T-cell (primary cell): ENCODE measurements at places on chromosomes 5 and 9. TPM values are rescaled to one million over a fixed set of nuclear protein-coding genes. Genes with fewer than 3 reads are reported as not detected.
A peak's percentile ranks its signal among the peaks of the same experiment; 100 is the strongest.

OR1J2 gene
- total RNA-seq: not detected

DNA sequence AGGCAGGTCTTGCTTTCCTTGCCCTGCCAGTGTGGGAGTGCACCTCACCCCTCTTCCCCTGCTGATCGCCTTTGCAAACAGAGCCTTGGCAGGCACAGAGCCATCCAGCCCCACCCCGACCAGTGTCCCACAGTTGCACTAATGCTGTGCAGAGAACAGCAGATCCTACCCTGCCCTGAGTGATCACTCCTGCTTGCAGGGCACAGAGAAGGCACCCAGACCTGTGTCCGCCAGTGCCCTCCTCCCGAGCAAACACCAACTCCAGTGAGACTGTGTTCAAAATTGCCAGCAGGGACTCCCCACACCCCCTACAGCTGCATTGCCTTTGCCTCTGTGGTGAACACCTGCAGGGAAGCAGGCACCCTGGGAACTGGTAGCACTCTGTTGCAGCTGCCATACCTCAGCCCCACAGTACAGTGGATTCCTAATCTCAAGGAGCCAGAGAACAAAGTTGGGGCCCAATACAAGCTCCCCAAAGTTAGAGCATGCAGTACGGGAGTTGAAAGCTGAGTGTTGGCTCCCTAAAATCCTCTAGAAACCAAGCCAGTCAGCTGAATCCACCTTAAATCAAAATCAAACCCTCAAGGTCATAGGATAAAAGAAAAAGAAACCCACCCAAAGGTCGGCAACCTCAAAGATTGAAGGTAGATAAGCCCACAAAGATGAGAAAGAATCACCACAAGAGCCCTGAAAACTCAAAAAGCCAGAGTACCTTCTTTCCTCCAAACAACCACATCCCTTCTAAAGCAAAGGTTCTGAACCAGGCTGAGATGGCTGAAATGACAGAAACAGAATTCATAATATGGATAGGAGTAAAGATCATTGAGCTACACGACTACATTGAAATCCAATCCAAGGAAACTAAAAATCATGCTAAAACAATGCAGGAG, 92.9 kb upstream of the PIK3R1 start:
- DNase-seq: no peak

DIAPH1 gene
- 190 TPM for total RNA-seq

NFIB gene
- total RNA-seq: 0.41 TPM

IGIP gene
- total RNA-seq: 9.7 TPM

DNA sequence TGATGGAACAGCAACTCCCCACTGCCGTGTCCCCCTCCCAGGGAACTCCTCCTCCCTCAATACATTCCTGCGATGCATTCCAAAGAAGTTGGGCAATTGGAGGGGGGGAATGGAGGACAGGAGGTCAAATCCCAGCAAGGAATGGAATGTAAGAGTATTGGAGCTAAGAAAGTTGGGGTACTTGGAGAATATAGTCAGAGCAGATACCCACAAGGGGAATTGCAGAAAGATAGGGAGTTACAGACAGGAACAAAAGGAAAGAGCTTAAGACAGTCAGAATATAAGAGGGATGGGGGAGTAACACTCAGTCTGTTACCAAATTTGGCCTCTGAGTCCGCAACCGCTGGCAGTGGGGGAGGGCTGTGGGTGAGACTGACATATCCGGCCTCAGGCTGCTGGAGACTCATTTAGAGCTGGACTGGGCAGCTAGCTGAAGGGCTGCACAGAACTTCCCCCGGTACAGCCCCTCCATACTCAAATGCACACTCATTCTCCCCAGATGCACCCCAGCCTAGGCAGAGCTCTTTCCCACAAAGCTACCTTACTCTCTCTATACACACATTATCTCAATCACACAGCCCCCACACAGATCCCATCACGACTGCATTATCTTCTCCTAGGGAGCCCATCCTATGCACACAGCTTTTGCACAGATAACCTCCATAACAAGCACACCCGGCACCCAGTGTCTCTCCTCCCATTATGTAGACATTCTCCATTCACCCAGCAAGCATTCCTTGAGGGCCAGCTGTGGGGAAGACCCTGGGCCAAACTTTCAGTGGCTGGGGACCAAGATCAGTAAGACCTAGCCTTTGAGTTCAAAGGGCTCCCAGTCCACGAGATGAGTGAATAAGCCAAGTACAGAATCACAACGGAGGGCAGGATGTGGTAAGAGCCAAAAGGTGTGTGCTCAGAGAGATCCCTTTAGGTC, 3.7 kb downstream of the TLN1 start:
- peak; percentile 13 for DNase-seq

GRCh38 chr5:14809369-14810155, 62.0 kb downstream of the ANKH start:
- DNase-seq: peak; percentile 73

LURAP1L gene
- total RNA-seq: not detected

PHF24 gene
- not detected for total RNA-seq

DNA sequence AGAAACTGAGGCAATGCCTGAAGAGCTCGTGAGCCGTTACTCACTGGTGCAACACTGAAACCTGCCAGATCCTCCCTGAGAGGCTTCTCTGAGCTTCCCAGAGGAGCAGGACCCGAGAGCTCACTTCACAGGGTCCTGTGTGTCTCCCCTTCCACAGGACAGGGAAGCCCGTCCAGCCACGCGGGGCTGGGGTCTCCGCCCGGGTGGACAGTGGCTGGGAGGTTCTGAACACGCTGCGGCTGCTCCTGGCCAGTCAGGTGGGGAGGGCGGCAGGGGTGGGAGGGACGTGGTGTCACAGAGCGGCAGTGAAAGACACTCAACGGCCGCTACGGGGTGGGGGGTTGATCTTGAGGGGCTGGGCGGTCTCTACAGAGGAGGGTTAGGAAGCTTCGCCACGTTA, 290 bp upstream of the ZDHHC11 start:
- DNase-seq: no peak

RBM27 gene
- total RNA-seq: 25.8 TPM

GRCh38 chr9:135119496-135120064, 32.1 kb downstream of the OLFM1 start:
- DNase-seq: no peak

- DNase-seq: no peak
Measured at GRCh38 chr9:104903609-104904008, 24.3 kb downstream of the ABCA1 start.

PRDM9 gene
- total RNA-seq: not detected

- no peak for DNase-seq
Measured at GRCh38 chr9:126088336-126088735, 238.3 kb upstream of the MVB12B start.

DOK3 gene
- total RNA-seq: 1.1 TPM

GRCh38 chr9:29800821-29801220, 2227.5 kb upstream of the C9orf72 start:
- DNase-seq: no peak

GRCh38 chr5:11504886-11505193, 399.4 kb downstream of the CTNND2 start:
- no peak for DNase-seq

CCL21 gene
- total RNA-seq: not detected
